Mammary epithelial cell (primary cell): ENCODE measurements at places on chromosomes 16 and 17. TPM values are rescaled to one million over a fixed set of nuclear protein-coding genes. Genes with fewer than 3 reads are reported as not detected.
A peak's percentile ranks its signal among the peaks of the same experiment; 100 is the strongest.

- no peak for DNase-seq
These were observed 3.4 kb downstream of the ARL16 start for GRCh38 chr17:81680150-81680549.

DNA sequence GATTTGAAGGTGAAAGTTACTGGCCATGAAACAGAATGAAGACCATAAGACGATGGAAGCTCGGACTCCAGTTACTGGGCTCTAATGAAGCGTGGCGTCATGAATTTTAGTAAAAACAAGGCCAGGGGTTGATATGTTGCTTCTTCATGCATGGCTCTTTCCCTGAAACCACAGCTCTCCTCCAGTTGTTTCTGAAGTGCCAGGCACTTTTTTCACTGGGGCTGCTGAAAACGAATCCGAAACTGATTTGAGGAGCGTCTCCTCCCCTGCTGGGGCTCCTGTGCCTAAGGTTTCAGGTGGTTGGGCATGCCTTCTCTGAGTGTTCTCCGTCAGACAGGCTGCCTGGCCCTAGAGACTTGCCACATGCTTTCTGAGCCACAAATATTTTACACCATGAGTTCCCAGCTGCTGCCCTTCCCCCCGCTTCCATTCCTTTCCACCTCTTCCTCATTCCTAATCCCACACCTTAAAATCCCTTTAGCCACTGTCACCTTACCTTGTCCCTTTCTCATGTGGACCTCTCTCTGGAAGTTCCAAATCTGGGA, 3.7 kb upstream of the MYL4 start:
- peak; percentile 80 for DNase-seq

DNA sequence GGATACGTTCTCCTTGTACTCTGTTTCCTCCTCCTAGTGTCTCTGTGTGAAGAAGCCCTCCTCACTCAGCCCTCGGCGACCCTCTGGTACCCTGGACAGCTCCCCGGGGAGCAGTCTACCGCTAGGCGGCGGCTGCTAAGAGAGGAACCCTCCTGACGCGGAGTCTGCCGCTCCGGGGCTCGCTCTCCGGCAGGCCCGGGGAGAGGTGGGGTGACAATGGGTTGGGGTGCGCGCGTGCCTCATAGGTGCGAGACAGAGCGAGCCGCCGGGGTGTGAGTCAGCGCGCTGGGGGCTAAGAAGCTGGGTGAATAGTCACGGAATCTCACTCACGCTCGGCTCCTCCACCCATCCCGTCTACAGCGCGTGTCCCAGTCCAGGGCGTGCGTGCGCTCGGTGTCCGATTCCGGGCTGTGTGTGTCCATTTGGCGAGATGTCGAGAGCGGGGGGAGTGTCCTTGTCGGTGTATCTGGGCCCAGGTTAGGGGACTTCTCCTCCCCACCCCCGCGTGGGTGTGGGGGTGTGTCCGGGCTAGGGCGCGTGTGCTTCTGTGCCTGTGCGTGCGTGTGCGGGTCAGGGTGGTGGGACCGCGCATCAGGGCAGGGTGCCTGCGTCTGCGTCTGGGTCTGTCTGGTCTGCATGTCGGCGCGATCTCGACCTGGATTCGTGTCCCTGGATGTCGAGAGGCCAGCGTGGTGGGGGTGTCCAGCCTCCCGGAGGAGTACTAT, 577 bp upstream of the HS3ST2 start:
- DNase-seq: peak; percentile 93

GRCh38 chr16:56360117-56361008, 65.0 kb downstream of the AMFR start:
- no peak for DNase-seq

Gene HS3ST6
- total RNA-seq: not detected

Gene AGRP
- not detected for total RNA-seq

Gene KRTAP9-8
- not detected in 2 replicates for total RNA-seq

- DNase-seq: no peak
These were observed 19.9 kb downstream of the GJD3 start for GRCh38 chr17:40344421-40345160.

DNA sequence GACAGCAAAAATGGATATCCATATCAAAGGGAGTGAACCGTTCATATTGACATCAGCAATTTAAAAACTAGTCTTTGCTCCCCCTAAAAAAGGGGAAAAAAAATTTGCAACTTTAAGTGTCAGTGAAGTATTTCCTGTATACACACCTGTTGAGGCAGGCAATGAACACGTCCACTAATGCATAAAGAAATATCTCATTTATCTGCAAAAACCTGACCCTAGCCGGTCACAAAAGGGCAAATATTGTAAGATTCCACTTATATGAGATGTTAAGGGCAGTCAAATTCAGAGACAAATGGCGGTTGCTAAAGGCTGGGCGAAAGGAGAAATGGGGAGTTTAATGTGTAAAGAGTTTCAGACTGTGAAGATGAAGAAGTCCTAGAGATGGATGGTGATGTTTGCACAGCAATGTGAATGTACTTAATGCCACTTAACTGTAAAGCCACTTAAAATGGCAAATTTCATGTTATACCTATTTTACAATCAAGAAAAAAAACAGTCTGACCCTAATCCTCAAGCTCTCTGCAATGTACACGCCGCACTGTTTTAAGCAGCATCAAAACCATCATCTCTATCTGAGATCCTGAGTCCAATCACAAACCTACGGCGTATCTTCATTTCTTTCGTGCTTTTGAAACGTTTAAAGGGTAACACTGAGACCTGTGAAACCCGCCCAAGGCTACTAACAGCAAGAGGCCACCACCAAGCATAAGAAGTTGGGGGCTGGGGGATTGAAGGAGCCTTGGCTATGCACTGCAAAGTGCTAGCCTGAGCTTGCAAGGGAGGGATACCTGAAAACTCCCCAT, 1.1 kb downstream of the PARN start:
- peak; percentile 16 for DNase-seq

Gene RHBDL1
- total RNA-seq: 6.1 and 9.0 TPM in 2 replicates

DNA sequence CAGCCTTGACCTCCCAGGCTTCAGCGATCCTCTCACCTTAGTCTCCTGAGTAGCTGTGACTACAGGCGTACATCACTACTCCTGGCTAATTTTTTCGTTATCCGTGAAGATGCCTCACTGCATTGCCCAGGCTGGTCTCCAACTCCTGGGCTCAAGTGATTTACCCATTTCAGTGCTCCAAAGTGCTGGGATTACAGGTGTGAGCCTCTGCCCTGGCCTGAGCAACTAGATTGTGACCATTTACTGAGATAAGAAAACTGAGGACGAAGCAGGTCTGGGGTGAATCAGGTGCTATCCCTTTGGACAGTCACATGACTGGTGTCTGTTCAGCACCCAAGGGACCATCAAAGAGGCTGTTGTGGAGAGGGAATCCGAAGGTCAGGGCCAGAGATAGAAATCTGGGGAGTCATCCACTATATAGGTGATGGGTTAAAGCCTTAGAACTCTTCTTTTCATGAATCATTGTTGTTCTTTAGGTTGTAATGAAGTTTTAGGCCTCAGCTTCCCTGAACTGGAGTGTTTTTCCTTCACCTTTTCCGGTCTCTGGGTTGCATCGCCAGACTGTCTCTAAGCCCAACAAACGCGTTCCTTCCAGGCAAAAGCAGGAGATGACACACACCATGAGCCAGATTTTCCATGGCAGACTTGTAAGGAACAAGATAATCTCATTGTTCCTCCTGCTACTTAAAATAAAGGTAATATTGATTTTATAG, 62.5 kb downstream of the FTO start:
- DNase-seq: no peak

- DNase-seq: no peak
These were observed 49.5 kb upstream of the MTSS2 start for GRCh38 chr16:70735141-70735979.

DNA sequence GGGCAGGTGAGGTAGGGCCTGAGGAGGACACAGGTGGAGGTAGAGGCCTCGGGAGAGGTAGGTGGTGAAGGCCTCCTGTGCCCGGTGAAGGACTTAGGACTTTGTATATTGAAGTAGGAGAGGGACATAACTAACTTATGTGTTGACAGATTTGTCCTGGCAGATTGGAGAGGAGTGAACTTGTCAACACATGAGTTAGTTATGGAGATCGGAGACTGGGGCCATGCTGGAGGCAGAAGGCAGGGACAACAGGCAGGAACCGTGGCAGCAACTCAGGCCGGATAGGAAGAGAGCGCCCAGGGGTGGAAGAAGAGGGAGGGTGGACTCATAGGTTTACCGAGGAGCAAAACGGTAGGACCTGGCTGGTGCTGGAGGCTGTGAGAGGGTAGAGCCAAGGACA, 18.4 kb downstream of the GLP2R start:
- no peak for DNase-seq

Gene SLC12A3
- total RNA-seq: not detected

Gene SAMD14
- total RNA-seq: 0.12 TPM in 1 of 2 replicates, not detected in the other

GRCh38 chr16:75701361-75701760, at the start of gene DUXB:
DUXB (minus strand) TSS chr16:75701461; CDS start chr16:75701418, 43 bp downstream.
- no peak for DNase-seq

DNA sequence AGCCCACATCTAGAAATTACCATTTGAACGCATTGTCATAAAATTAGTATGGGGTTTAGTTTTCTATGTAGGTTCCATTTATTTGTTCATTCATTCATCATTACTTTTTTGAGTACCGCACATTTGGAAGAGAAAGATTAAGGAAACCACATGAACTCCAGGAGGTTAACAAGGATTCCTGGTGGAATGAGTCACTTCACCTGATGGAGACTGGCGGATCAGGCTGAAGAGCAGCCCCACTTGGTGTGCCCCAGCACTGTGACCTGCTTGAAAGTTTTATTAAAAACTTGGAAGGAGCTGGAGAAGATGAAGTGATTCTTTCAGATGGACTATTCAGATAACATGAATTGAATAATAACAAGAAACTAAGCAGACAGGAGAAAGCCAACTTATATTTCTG, 293.6 kb upstream of the CDH11 start:
- peak; percentile 58 for DNase-seq

DNA sequence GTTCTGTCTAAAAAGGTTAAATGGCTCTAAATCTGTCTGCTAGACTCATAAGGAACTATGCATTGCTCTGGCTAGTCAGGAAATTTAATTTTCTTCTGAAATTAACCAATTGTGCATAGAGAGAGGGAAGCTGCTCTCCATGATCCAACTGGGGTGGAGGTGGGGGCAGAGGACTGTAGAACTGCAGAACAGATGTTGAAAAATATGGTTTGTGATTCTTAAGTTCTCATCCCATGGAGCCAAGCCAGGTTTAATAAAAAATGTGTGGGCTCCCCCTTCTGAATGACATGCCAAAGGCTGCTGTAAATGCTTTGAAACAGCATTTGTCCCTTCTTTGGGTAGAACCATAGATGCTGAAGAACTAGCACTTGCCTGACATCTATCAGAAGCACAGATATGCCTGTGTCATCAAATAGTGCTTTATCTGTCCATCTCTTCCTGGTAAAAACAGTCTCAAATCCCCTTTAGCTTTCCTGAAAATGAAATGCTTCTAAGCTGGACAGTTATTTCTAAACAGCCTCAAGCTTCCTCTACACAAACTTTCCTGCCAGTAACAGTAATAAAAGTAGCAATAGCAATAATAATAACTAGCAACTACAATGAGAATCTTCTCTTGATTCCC, 221.4 kb downstream of the CDH8 start:
- no peak for DNase-seq

- DNase-seq: no peak
These were observed 7.1 kb downstream of the RBFOX1 start for GRCh38 chr16:7339700-7340099.

GRCh38 chr16:79528338-79528737, 72.2 kb downstream of the MAF start:
- no peak for DNase-seq

Gene CIBAR2
- total RNA-seq: not detected

- no peak for DNase-seq
These were observed 8.2 kb downstream of the ADCY7 start for GRCh38 chr16:50274326-50275097.

DNA sequence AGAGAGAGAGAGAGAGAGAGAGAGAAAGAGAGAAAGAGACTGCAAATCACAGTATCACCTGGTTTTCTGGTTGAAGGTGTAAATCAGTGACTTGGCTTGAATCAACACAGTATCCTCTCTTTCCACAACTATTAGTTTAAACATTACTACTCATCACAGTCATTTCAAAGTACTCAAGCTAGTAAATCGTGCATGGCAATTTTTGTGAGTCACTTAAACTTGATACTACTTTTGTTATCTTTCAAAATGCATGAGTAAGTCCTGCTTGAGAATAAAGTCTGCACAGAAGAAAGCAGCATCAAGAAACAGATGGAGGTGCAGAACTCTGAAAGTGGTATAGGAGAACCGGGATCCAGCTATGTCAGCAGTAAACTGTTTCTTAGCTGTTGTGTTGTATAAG, 535.4 kb downstream of the CDH8 start:
- DNase-seq: no peak

DNA sequence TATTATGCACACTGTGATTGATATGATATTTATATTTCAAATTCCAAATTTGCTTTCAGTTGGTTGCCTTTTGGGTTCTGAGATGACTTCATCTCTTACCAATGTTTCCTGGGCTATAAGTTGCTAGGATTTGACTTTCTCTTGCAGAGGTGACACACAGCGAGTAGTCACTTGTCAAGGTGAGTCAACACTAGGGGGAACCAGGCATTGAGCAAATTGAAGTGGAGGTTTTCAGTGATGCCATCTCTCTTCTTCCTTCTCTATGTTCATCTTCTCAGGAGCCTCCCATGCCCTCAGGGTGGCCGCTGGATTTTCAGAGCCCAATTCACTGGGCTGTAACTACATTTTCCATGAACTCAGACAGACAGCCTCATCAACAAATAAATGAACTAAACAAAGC, 6.0 kb upstream of the CPD start:
- peak; percentile 93 for DNase-seq

- no peak for DNase-seq
These were observed 44.4 kb downstream of the SEC14L1 start for GRCh38 chr17:77185137-77185536.

DNA sequence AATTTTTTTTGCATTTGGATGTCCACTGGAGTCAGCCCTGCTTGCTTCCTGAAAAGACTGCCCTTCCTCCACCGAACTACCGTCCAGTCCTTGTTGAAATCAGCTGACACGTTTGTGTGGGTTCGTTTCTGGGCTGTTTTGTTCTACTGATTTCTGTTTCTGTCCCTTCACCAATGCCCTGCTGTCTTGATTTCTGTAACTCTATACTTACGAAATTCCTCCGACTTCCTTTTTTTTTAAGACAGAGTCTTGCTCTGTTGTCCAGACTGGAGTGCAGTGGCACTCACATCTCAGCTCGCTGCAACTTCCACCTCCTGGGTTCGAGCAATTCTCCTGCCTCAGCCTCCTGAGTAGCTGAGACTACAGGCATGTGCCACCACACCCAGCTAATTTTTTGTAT, 8.4 kb upstream of the GAA start:
- no peak for DNase-seq

- no peak for DNase-seq
These were observed 23.6 kb downstream of the KIFC3 start for GRCh38 chr16:57778658-57779057.

DNA sequence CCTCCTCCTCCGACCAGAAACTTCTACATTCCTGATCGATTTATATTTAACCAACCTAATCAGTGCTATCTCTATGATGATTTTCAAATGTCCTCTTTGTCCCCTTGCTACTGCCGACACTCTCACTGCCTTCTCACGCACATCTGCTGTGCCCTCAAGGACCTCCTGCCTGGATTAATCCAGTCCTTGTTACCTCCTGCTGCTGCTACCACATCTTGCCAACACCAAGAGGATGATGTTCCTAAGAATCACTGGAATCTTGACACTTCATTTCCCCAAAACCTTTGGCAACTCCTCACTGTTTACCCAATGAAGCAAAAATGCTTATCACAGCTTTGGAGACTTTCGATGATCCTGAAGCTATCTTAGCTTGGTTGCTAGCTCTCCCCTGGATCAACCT, 287.3 kb upstream of the AXIN2 start:
- DNase-seq: no peak

Gene NOTUM
- total RNA-seq: not detected in 2 replicates

- no peak for DNase-seq
These were observed 2.1 kb downstream of the ZNF750 start for GRCh38 chr17:82837586-82838320.

GRCh38 chr16:11047057-11047456, 102.7 kb downstream of the CLEC16A start:
- no peak for DNase-seq
